Activated naive CD4-positive, alpha-beta T cell treated with Interleukin-2 at 50 U/mL for 16 hours (primary cell): ENCODE measurements at places on chromosomes 4 and X.

DNA sequence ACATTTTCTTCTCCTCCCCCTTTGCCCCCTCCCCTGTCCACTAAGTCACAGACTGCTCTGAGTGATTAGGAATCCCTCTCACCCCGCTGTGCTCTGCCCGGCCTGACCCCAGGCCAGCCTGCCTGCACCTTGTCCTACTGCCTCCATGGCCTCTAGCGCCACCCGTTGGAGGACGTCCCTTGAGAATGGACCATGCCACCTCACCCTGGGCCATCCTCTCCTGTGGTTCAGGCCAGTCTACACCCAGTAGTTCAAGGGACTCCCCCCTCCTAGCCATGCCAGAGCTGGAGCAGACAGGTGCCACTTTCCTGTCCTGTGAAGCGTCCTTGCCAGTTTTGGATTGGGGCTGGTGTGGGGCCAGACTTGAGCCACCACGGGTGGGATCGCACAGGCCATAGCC is 9.7 kb upstream of the IRAK1 start:
- no peak for DNase-seq

DNA sequence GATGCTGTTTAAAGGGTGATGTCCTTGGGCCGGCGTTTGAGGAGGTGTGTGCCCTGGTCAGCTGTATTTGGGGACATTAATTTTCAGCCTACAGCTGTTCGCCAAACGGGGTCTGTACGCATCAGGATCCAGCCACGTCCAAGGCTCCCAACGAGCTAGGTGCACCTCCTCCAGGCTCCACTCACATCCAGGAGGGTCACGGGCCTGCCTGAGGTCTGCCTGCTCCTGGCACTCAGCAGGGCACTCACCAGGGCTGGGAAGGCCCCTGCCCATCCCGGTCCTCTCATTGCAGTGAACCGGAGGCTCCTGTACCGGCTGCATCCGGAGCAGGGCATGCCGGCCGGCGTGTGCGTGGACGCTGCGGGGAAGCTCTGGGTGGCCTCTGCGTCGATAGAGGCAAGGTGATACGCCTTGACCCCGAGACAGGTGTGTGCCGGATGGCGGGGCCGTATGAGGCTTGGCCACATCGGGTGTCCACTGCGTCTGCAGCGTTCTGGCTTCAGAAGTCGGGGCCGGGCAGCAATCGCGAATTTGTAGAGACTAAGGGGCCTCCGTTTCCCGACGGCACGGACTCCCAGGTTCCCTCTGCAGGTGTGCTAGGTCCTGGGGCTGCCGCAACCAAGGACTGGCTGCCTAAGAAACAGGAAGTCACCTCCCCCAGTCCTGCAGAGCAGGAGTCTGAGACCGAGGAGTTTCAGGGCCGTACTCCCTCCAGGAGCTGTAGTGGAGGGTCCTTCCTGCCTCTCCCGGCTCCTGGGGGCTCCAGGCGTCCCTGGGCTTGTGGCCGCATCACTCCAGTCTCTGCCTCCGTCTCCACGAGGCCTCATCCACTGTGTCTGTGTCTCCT is 27.5 kb upstream of the PLCXD1 start:
- no peak for DNase-seq

GRCh38 chrX:125004799-125005198 is 314.9 kb upstream of the TEX13C start:
- DNase-seq = no peak

GRCh38 chr4:10963241-10963640 is 278.7 kb upstream of the CLNK start:
- no peak for DNase-seq

DNA sequence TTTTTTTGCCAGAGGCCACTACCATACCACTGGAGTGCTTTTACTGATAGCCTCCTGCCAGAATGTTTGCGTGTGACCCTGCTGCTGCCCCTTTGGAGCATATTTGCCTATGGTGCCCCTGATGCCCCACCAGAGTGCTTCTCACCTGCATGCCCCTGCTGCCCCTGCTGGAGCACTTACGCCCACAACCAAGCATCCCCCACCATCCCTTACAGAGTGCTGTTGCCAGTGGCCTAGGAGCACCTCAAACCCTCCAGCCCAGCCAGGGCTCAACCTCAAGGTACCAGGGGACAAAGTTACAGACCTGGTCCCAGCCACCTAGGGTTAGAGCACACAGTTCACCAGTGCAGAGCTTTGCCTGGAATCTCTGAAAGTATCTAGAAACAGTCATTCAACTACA is 207.2 kb downstream of the CFAP299 start:
- DNase-seq = no peak

DNA sequence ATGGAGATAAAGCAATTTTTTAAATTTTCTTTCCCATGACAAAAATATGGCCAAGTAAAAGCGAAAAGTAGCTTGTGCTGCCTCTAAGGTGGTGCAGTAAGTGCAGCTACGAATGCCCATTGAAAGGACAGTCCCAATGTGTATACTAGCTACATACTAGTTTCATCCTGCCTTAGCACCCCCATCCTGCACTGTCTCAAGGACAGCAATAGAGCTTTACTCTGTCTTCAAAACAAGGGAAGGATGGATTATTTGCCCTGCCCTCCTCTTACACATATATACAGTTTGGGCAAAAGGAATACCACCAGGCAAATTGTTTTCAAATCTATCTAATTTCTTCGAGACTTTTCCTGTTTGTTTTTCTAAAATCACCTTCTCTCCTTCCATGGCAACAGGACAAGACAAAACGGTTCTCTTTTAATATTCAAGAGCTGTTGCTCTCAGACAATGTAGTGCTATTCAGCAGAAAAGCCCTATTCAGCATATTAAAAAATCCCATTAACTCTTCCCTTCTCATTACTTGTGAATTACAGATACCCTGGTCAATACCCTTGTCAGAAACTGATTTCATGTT is 75.1 kb upstream of the SLC7A11 start:
- DNase-seq = no peak

DNA sequence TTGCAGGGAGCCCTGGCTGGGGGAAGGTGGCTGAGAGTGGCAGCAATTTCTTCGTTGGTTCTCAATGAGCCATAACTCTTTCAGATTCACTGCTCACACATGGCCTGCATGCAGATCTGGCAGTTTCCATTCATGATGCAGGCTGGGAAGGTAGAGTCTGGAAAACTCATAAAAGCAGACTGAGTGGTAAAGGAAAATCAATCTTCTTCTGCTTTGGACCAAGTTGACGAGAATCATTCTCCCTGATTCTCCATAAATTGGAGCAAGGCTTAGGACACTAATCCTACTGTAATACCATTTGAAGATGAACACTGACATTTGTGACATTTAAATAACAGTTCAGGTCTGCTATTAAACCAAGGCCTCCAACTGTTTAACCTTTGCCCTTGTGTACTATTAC is 35.3 kb upstream of the HAND2 start:
- no peak for DNase-seq

GRCh38 chr4:148025981-148026380 is 294.1 kb downstream of the ARHGAP10 start:
- no peak for DNase-seq

DNA sequence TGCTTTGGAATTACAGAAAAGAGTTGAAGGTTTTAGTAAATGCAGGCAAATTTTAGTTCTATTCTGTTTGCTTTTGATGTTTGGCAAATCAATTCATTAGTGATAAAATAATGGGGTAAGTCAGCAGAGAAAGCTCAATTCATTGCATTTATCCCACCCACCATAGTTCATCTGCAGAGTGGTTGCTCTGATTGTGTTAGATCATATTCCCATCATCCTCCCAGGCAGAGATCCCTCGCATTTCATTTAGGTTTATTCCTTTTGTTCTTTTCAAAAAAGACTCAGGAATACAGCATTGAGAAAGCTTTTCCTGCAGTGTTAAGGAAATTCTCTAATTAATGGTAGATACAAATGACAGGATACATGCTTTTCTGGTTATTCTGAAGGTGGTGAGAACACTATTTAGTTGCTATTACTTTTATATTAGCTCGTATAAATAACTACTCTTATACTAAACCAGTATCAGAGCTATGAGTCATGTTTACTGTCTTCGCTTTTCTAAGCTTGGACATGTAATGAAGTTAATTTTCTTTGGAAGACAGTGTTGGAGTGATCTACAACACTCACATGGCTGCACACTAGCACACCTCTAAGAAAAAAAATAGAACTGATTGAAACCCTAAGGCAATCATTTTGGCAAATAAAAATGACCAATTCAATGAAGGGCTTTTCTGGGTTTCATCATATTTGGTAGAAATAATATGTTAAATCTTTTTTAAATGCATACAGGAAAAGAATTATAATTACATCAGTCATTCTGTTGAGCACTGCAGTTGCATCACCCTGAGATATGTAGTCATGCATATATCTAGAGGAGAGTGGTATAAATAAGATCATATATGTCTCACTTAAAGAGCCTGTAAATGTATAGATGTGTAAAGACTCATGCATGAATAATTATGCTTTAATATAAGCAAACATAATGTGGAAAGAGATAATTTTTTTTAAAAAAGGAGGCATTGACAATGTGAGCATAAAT is 351.6 kb downstream of the PCDH7 start:
- no peak for DNase-seq

- DNase-seq = no peak
Observed at GRCh38 chr4:117660668-117661067, 373.6 kb upstream of the NDST3 start.

- no peak for DNase-seq
Observed at GRCh38 chr4:105150503-105150902, 3.8 kb downstream of the TET2 start.
